ENCODE measurements at places on chromosomes 1 and 21.

- DNase-seq, result no peak
Measured at GRCh38 chr21:35575280-35575915, 484.9 kb downstream of the SETD4 start.

GRCh38 chr1:31920956-31921355 is 17.2 kb downstream of the PTP4A2 start:
- DNase-seq, result no peak

GRCh38 chr1:175191659-175192058 is 917 bp downstream of the KIAA0040 start:
- DNase-seq, result no peak

DNA sequence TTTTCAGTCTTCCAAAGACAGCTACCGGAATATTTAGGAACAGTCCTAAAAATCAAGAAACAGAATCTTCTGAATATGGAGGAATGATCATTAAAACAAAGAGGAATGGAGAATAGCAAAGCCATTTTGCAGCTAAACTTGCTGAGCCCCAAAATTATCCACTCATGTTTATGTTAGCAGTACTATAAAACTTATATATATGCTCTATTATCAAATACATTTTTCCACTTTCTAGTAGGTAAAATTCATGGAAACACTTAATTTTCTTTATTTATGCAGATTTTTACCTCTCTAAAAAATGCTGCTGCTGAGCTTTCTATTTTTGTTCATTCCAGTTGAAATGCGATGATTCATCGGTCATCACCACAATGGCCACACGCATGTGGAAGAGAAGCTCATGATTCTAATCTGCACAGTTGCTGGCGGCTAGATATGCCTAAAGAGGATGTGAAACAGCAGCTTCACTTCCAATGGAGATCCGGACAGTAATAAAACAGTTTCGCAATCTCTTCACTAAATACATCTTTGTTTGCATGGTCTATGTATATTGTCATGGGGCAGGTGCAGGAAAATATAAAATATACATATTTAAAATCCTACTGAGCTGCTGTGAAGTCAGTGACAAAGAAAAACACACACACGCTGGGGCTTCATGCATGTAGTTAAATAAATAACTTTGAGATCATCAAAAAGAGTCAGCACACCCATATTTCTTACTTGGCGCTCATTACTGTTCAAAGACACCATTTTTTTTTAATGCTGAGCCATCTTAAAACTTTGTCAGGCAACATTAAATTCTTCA is 292.2 kb downstream of the SMYD3 start:
- no peak for DNase-seq

DNA sequence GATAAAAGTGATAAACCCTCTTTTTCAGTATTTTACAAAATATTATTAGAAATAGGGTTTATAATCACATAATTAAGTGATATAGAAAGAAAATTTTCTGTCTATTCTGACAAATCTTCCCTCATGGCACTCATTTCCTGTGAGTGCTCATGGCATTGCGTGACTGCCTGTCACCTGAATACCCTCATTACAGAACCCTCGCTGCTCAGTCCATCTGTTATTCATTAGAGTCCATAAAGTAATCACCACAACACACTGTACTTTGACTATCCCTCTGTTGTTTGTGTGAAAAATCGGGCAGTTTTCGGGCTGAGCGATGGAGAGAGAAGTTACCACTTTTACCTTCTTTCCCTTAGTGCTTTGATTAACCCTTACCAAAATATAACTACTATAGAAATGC is 100.4 kb upstream of the BRINP3 start:
- DNase-seq, result no peak

DNA sequence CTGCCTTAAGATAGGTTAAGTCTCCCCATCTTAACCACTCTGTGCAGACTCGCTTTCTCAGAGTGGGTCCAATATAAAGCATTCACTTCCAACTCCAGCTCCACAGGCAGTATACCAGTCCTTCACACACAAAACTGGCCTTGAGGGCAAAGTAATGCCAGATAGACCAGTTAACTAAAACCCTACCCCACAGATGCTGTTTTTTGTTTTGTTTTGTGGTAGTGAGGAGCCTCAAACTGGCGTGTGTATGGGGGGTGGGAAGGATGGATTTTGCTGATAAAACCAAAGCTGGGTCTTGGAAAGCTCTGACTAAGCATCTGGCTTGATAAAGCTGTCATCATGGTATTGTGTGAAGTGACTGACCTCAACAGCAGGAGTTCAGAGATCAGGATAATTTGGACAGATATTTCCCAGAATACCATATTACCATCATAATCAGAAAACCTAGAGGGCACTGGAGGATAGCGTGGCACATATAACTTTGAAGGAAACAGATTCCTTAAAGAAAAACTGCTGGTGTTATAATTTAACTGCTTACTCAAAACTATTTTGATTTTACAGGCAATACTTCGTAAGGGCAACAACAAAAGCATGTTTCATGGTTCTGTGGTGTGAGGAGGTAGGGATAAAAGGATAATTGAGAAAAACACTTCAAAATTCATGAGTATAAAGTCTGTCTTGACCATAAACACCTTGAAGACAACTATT is 29.6 kb upstream of the CPLANE2 start:
- no peak for DNase-seq

GRCh38 chr1:11960715-11961114 is 19.5 kb upstream of the MFN2 start:
- no peak for DNase-seq

DNA sequence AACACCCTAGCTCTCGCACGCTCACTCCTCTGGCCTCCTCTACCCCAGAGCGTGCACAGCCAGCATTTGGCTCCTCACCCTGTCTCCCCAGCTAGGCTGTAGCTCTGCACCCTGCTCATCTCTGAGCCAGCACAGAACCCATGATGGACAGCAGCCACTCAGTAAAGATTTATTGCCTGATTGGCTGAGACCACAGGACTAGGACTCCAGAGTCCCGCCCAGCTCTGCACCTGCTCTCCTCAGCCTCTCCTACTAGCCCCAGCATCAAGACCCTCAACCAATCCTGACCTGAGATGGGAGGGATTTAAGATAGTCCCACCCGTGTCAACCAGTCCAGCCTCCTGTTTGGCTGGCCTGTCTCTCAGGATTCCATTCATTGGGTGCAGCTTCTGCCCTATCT is 9.3 kb downstream of the C1QB start:
- DNase-seq, result no peak

GRCh38 chr1:214414691-214415090 is 133.7 kb downstream of the SMYD2 start:
- DNase-seq, result no peak

DNA sequence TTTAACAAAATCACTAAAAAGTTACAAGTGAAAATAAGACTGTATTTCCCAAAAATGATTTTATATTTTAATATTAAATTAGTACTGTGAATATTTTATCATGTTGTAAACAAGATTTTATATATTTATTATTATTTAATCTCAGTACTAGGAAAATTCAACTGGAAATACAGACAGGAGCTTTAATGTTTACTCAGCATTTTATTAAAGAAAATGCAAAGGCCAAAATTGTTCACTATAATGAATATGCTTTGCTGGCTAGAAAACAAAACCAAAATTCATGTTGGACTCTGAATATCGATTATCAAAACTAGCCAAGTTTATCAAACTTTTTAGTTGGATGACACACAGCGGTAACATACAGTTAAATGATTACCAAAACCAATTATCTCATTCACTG is 782.3 kb downstream of the AMY1C start:
- no peak for DNase-seq

DNA sequence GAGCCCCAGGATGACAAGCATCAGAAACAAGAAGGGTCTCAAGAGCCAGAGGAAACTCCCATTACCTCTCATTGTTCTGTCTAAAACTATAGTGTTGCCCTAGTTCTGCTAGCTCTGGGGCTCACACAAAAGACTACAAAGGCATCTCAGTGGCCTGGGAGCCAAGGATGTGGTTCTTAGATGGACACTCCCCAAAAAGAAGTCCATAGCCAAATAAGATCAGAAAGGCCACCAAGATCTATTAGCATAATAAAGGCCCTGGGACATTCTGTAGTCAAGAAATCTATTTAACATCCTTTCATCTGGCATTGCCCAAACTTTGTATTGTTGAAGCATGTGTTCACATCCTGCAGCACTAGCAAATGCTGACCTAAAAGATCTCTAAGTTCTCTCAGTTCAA is 99.5 kb downstream of the EDEM3 start:
- DNase-seq, result no peak
